ENCODE measurements at places on chromosomes 5 and 9. TPM values are rescaled to one million over a fixed set of nuclear protein-coding genes. Genes with fewer than 3 reads are reported as not detected.

NME5 gene
- not detected for total RNA-seq

- peak; percentile 55 for DNase-seq
Observed at GRCh38 chr9:91150998-91151717, 210.6 kb downstream of the AUH start.

DNA sequence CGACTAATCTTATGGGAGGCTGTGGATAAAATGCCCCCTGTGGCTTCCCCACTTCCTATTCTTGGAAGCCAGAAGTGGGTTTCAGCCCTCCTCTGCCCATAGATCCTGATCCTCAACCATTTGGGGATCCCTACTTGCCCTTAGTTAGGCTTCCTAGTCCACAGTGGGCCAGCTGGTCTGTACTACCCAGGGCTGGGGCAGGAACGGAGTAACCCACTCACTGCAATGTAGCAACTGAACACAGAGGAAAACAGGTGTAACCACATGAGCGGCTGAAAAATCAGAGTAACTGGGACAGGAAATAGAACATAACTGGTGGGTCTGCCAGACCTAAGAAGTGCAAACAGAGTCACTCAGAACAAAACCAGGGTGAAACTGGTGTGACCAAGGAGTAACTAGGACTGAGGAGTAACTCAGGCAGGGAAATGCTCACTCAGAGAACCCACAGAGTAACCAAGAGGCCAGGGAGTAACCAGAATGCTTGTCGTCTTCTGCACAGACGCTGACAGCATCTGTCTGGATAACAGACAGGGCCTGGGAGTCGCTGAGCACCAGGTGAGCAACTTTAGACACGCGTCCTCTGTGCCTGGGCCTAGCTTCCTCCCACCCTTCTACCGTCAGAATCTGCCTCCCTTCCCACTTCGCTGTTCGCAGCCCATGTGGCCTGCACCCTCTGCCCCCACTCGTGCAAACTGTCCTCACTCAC, 1.0 kb downstream of the AQP3 start:
- peak; percentile 82 for DNase-seq

GRCh38 chr9:114057161-114057885, 20.8 kb downstream of the AMBP start:
- DNase-seq, result no peak

OR1L8 gene
- total RNA-seq, result not detected

DNA sequence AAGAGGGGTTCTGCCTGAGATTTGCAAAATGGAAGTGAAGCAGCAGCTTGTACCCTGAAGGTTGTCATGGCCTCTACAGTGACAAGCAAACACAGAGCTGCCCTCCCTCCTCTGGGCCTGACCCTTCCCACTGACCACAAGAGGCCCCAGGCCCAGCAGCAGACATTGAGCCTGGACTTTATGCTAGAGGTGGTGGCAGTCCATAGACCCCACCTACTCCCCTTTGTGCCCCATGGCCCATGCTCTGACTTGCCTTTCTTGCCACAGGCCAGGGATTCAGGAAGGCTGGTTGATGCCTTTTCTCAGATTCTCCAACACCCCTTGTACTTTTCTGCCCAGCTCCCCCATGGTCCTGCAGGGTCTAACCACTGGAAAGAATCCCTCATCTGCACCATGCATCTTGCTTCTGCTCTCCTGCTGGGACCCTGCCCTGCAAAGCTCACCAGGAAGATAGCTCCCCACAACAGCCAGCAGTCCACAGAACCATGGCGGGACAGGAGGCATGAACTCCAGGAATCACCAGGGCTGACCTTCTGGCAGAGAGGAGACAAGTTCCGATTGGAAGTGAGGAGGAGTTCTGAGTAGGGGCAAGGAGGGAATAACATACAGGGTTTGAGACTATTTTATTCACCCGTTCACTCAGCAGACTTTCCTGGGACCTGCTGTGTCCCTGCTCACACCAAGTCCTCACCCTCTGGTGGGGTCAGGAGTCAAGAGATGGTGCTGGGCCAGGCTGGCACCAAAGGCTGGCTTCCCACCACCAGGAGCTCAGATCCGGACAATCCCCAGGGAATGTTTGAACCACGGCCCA, 263.8 kb downstream of the SYK start:
- DNase-seq, result no peak

GRCh38 chr9:128081056-128081455, 13.0 kb downstream of the SLC25A25 start:
- no peak for DNase-seq

DNA sequence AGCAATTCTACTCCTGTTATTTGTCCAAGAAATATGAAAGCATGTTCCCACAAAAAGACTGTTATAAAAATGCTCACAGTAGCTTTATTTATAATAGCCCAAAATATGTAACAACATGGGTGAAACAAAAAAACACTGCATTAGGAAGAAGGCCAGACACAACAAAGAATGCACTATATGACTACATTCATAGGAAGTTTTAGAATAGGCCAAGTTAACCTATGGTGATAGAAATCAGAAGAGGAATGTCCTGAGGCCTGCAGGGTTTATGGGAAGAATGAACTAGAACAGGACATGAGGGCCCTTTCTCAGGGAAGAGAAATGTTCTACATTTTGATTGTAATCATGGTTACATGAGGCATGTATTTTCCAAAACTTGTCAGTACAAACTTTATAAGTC, 24.7 kb upstream of the TAS2R1 start:
- DNase-seq, result no peak

SLC4A9 gene
- total RNA-seq, result not detected

DRD1 gene
- not detected for total RNA-seq

ANGPTL2 gene
- not detected for total RNA-seq

GRCh38 chr9:130680836-130681768, 12.5 kb upstream of the EXOSC2 start:
- peak; percentile 79 for DNase-seq

LRRC70 gene
- total RNA-seq, result 0.34 TPM

SH2D3C gene
- 35.3 TPM for total RNA-seq

DNA sequence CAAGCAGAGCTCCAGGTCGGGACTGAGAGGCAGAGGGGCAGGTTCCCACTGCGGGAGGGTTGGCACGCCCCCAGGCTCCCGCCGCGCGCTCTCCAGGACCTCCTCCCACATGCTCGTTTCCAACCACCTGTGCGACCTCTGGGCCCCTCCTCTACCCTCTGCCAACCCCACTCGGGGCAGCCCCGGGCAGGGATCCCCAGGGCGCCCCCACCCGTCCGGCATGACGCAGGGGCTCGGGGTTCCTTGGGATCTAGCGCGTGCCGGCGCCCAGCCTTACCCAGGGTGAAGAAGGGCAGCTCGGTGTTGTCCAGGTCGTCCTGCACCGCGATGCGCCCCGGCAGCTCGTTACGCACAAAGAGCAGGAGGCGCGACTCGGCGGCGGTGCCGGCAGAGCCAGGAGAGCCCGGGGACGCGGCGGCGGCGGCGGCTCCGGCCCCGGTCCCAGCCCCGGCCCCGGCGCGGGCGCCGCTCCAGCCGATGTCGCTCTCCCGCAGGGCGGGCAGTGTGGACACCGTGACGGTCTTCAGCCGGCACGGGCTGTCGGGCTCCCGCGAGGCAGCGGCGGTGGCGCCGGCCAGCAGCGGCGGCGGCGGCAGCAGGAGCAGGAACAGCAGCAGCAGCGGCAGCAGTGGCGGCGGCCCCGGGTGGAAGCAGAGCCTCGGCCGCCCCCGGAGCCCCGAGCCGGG, 494 bp downstream of the ASTN2 start:
- DNase-seq, result no peak

F12 gene
- 5.9 TPM for total RNA-seq

GRCh38 chr9:126531035-126531571, 82.6 kb upstream of the LMX1B start:
- no peak for DNase-seq

DNA sequence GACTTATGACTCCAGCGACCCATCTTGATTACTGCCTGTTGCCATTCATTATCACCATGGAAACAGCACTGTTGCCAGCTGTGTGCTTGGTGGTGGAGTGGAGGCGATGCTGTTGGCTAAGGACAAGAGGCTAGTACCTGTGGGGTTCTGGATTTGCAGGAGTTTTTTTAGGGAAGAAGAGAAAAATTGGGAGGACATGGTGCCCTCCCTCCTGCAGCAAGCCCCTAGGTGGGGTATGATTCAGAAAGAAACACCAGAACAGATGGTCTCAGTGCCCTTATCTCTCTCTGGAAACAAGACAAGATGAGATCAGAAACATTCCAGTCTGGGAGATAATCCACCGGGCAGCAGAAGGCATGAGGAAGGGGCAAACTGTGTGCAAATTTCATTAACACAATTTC, 87.8 kb upstream of the TLR4 start:
- no peak for DNase-seq

- no peak for DNase-seq
Observed at GRCh38 chr5:127486471-127486870, 31.0 kb upstream of the PRRC1 start.

ST8SIA4 gene
- total RNA-seq, result 32.8 TPM

DNA sequence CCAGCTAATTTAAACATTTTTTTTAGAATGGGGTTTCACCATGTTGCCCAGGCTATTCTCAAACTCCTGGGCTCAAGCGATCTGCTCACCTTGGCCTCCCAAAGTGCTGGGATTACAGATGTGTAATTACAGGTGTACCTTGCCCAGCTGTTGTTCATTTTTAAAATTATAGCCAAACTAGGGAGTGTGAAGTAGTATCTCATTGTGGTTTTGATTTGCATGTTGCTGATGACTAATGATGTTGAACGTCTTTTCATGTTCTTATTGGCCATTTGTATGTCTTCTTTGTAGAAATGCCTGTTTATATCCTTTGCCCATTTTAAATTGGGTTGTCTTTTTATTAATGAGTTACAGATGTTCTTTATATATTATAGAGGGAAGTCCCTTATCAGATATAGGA, 31.5 kb downstream of the EHMT1 start:
- no peak for DNase-seq

GRCh38 chr9:4666042-4666699, at the start of gene SPATA6L:
SPATA6L (minus strand) TSS chr9:4666480; CDS start chr9:4666250, 230 bp downstream.
- peak; percentile 60 for DNase-seq

- DNase-seq, result no peak
Observed at GRCh38 chr5:107040907-107041306, 629.8 kb downstream of the EFNA5 start.

ARL14EPL gene
- not detected for total RNA-seq

TRAF2 gene
- total RNA-seq, result 40.0 TPM

GRCh38 chr5:122237906-122238305, 74.1 kb upstream of the SNCAIP start:
- no peak for DNase-seq

GRCh38 chr9:37618817-37619216, 26.4 kb upstream of the TOMM5 start:
- DNase-seq, result no peak

- no peak for DNase-seq
Observed at GRCh38 chr5:173123416-173123815, 20.9 kb upstream of the BNIP1 start.

SV2C gene
- total RNA-seq, result 0.02 TPM

- DNase-seq, result no peak
Observed at GRCh38 chr9:127422133-127422782, 1.9 kb upstream of the ZNF79 start.

- no peak for DNase-seq
Observed at GRCh38 chr9:11338130-11338529, 725.3 kb upstream of the PTPRD start.

GRCh38 chr5:68725905-68726683, 367.7 kb upstream of the SLC30A5 start:
- DNase-seq, result no peak

DNA sequence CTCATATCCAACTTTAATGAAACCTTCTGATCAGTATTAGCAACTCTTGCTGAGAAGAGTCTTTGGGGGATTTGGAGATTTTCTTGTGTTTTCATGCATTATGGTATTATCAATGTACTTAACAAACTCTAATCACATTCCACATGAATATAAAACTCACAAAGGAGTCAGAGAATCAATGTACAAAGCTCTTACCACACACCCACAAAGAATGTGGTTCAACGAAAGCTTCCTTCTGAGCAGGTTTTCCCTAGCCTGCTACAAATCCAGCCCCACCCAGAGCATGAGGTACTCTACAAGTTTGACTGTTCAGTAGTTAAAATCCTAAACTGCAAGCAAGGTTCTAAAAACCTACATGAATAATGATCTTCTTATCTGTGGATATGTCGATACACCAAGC, 210.1 kb downstream of the TARS1 start:
- DNase-seq, result no peak

DNA sequence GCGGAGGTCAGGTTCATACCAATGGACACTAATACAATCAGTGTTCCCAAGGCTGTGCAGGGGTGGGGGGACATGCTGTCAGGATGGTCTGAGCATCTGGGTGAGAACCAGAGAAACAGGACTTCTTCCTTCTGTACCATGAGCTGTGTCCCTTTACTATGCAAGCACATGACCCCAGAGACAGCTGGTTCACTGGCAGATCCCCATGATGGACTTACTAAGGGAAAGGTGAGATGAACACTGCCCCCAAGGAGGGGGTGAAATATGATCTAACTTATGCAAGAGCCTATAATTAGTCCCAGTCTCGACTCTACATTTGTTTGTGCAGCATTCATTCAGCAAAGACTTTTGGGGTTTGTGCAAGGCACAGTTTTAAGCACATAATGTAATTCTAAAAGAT, 91.4 kb downstream of the LIFR start:
- no peak for DNase-seq

- DNase-seq, result no peak
Observed at GRCh38 chr9:22622815-22623214, 176.2 kb downstream of the DMRTA1 start.

GABRA1 gene
- total RNA-seq, result not detected

GRCh38 chr5:111461934-111462333, 50.4 kb downstream of the STARD4 start:
- DNase-seq, result no peak

DNA sequence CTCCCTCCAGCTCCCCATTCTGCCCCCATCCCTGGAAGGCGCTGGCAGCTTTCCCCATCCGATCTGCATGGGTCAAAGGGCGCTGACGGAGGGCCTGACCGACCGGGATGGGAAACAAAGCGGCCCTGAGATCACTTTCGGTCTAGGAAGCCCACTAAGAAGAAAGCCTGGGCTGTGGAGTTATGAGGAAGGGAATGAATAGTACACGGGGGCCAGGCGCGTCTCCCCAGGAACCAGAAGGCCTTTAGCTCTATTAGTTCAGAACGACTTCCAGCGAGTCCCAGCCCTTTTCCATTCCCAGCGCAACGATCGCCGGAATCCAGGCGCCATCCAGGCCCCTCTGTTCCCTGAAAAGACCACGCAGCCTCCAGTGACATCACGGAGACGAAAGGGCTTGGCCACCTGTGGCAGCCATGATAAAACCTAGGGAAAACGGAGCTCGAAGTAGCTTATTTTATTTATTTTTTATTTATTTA, 70.1 kb upstream of the CCDC180 start:
- no peak for DNase-seq

DNA sequence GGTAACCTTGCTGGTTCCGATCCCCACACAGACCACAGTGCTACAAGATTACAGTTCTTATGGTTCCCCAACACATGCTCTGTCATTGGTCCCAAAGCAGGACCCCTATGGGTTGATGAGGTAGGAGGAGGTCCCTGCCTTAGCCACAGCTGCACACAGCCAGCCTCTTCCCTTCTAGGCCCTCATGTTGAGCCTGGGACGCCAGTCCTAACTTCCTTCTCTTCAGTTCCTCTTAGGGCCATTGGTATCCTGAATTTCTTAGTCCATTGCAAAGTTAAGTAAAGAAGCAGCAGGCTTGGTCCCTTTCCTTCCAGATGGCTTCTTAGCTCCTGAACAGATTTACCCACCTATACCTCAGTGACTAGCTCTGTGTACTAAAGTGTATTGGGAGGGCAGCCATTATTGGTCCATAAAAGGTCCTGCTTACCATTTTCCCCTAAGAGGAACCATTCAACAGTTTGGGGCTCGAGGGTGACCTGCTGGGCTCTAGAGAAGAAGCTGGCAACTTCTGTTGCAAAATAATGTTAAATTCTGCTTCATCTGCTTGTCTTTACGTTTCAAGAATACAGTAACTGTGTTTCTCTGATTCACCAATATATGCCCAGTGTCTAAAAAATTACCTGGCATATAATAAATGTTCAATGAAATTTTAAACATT, 50.2 kb downstream of the PDCD1LG2 start:
- DNase-seq, result no peak

ACTBL2 gene
- not detected for total RNA-seq
